ENCODE measurements at places on chromosomes 12 and 14.

- DNase-seq: no peak
Measured at GRCh38 chr12:25025260-25025659, 76.4 kb upstream of the BCAT1 start.

DNA sequence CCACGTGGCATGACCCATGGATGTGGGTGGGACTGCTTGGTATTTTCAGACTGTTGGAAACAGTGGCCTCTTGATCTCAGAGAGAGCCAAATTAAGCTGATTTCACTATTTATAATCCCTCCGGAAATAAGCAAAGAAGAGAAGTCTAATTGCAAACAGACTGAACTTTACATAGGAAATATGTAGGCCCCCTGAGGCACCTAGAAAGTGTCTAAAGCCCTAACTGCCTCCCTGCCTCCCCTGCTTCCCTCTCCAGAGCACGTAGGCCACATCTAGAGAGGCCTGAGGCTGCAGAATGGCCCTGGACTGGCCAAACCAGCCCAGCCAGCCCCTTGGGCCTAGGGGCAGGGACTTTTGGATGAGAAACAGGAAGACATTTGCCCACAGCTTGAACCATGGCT lies 123.8 kb downstream of the ZFP36L1 start:
- DNase-seq: no peak

- no peak for DNase-seq
Measured at GRCh38 chr14:49880267-49881064, 12.4 kb upstream of the ARF6 start.

- no peak for DNase-seq
Measured at GRCh38 chr12:78977304-78977867, 112.8 kb downstream of the SYT1 start.
